ENCODE measurements at places on chromosomes 12 and 14.

DNA sequence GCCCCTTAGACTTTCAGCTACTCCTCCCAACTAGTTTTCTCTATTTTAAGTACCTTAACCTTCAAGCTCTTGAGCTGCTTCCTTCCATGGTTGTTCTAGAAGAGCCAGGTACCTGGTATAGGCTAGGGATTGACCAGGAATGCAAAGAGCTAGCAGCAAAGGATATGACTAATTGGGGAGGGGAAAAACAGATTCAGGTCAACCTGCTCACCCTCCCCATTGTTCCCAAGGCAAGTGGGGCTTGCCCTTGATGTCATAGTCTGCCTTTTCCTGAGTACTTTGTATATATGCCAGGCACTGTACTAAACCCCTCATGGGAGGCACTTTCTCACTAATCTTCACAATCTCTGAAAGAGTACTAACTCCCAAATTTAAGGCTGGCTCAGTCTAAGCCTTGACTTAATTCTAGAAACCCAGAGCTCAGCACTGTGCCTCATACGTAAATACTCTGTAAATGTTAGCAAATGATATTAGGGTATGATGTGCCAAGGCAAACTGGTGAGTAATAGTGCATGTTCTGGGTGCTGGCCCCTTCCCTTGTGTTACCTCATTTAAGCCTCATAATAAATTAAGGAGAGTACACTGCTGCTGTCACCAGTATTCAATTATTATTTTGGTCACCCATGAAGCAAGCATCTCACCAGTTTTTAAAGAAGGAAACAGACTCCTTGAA is 42.2 kb downstream of the SUDS3 start:
- DNase-seq, result no peak

DNA sequence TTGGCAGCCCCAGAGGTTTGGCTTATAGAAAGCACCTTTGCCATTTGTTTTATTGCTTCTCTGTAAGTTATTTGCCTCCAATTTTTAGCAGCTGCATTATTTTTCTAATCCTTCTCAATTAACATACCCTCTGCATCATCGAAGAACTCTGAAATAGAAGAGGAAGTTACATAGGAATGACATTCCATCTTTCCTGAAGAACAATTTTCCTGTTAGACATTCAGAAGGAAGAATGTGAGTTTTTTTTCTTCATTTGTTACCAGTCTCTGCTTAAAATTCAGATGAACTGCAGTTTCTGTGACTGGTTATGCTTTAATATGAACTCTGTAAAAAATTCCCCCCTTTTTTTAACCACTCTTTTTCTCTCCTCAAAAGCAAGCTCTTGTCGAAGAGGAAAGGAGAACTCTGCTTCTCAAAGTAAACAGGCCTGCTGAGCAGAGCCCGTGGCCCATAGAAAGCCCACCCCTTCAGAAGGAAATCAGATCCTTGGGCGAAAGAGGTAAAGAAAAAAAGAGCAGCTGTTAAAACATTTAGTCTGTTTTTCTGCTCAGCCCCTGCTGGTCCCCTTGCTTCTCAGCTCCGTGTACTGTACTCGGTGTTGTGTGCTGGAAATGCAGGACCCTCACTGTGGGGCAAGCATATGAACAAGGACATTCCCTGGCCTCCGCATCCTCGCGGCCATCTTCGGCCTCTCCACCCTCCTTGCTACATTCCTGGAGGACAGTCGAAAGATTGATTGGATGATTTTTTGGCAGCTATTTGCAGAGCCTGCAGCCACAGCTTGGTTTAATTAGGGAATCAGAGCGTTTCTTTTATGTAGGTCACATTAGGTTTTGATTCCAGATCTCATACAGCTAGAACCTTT is 164.4 kb upstream of the LRIG3 start:
- peak; percentile 20 for DNase-seq

DNA sequence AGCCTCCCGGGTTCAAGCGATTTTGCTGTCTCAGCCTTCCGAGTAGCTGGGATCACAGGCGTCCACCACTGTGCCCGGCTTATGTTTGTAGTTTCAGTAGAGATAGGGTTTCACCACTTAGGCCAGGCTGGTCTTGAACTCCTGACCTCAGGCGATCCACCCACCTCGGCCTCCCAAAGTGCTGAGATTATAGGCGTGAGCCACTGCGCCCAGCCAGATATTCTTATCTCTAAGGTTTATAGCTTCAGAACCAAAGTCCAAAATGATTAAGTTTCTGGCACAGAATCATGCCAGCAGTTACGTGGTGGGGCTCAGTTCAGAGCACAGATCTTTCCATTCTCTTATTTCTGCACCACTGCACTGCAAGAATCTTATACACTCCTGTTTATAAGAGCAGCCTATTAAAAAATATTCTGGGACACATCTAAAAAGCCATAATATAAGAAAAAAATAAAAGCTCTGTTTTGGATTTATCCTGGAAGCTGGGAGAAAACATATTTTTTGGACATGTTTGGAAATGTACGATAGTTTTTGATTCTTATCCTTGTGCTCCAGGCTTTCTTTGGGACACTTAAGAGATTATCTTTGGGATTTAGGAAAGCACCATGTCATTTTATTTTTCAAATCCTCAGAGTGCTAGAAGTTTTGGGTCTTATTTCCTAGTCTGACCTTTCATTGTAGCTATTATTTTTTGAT is 129.6 kb downstream of the LMNTD1 start:
- DNase-seq, result no peak

DNA sequence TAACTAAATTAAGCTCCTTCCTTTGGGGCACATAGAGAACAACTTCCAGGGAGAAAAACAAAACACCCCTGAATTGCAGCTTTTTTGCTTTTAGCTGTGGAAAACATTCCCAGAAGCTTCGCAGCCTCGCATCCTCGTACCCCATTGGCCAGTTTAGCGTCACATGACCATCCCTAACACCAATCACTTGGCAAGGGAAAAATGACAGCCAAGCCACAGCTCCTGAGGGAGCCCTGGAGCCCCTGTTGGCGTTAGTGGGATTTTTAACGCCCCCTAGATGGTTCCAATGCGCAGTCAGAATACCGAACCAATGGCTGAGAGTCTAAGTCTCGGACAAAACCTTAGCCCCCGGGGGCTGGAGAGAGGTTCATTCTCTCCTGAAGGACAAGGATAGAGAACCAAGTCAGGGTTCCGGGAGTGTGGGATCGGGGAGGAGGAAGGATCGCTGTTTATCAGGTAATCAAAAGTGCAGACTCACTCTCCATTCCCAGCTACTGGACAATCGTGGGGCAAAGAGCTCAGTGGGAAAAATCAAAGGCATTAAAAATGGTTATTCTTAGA is 135.6 kb upstream of the HIF1A start:
- DNase-seq, result no peak

DNA sequence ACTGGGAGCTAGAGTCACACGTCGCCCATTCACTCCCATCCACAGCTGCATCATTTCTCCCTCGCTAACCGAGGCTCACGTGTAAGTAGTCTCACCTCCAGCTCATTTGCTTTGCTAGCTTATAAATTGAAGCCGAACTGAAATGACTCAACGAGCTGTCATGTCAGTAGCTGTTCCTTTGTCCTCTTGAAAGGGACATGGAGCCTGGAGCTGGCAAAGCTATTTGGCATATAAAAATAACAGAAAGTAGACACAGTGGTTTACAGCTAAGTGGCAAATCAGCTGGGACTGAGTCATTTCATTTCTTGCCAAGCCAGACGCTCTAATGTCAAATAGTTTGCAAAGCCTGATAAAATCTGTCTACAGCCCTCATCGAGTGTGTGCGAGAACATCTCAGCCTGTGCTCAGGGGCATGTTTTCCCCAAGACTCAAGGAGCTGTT is 114.4 kb upstream of the TMEM233 start:
- DNase-seq, result no peak
